ENCODE measurements at places on chromosomes 12 and 14. TPM values are rescaled to one million over a fixed set of nuclear protein-coding genes. Genes with fewer than 3 reads are reported as not detected.

Gene CAPZA3
- total RNA-seq = not detected

Gene CDCA3
- 11.5 TPM for total RNA-seq

DNA sequence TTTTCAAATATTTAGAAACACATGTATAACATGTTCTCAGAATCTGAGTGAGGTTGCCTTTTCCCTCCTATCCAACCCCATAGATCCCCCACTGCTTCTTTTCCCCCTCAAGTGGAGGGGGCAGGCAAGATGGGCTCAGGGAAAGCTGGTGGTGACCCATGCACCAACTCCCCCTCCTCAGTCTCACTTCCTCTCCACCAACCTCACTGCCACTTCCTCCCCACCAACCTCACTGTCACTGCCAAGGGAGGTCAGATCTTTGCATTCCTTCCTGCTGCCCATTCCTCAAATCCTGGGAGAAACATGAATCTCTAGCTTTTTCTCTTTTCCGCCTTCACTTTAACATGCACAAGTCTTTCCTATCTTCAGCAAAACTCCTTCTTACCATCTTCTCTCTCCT lies 48.7 kb downstream of the SPTB start:
- no peaks in the 10 kb centered on the region for H3K36me3 ChIP-seq
- H3K4me1 ChIP-seq = peaks cover 4% of the 10 kb centered on the region
- no peak overlapping the region for H3K4me3 ChIP-seq
- no peak overlapping the region for H3K27ac ChIP-seq

Gene OTX2
- total RNA-seq = 3.3 TPM

DNA sequence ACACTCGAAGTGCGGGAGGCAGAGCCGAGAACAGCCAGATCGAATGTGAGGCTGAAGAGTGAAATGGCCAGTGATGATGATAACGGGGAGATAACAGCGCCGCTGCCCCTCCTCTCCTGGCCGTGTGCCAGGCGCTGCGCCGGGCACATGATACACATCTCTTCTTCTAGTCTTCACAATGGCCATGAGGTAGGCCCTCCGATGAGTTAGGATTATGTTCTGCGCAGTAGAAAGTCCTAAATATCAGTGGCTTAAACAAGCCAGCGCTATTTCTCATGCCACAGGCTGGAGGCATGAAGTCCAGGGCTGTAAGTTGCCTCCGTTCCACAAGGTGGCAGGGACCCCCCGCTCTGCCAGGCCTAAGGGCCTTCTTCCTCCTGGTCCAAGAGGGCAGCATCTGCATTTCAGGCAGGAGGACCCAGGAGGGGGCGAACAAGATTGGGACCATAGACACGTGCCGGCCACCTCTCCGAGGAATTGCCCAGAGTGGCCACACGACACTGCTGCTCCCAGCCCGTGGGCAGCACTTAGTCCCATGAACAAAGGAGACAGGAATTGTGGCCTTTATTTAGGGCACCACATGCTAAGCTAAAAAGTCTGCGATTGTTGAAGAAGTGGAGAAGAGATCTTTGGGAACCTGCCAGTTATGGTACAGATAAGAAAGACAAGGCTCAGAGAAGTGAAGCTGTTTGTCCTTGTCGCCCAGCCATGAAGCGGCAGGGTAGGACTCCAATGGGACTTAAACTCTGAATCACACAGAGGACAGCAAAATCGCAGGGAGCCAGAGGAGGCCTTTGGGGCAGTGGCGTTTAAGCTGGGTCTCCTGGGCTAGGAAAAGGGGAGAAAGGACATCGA lies 10.9 kb upstream of the HVCN1 start:
- no peak overlapping the region for H3K27ac ChIP-seq
- no peaks in the 10 kb centered on the region for H3K36me3 ChIP-seq
- H3K27me3 ChIP-seq = no peaks in the 10 kb centered on the region
- H3K4me3 ChIP-seq = no peak overlapping the region
